ENCODE measurements at places on chromosomes 1 and 21.

DNA sequence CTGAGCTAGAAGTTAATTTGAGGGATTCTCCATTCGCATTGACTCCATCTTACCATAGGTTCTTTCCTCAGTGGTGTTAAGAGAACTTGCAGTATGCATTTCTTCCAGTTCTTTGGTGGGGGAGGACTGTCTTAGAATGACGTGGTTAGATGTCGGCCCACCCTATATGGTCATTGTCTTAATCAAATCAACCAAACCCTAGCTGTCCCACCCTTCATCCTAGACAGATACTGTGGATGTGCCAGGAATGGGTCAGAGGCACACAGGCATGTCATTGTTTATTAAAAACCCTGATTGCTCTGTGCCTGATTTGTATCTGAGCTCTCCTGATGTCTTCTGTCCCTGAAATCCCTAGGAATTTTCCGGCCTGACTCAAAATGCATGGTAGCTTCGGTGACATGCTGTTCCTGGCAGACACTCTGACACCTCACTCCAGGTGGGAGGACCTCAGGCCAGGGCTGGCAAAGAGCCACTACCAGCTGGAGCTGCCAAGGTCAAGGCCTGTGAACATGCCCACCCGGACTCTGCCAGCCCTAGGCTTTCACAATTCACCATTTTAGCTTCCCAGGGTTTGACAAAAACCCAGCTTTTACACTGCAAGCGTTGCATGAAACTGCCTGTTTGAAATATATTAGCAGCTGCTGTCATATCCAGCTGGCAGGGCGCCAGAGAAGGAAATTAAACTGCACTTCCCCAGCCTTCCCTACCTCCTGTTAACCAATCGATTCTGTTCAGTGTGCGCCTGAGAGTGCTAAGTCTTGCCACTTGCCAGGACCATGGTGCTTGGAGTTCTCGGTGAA, 134.0 kb downstream of the FAM78B start:
- DNase-seq: no peak

- DNase-seq: no peak
Observed at GRCh38 chr1:26409191-26409807, 1.3 kb upstream of the LIN28A start.

DNA sequence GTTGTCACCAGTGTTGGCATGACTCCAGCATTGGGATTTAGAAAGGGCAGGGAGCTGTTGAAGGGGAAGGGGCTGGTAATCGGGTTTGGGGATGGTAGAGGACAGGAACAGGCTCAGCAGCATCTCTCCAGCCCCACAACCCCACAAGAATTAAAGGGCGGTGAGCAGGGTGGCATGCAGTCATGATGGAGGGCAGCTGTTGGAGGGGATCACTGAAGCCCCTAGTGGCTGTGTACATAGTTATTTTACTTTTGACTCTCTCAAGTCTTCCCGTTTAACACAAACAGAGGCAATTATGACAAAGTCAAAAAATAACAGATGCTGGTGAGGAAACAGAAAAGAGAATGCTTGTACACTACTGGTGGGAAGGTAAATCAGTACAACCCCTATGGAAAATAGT, 213.8 kb downstream of the URB2 start:
- DNase-seq: no peak

DNA sequence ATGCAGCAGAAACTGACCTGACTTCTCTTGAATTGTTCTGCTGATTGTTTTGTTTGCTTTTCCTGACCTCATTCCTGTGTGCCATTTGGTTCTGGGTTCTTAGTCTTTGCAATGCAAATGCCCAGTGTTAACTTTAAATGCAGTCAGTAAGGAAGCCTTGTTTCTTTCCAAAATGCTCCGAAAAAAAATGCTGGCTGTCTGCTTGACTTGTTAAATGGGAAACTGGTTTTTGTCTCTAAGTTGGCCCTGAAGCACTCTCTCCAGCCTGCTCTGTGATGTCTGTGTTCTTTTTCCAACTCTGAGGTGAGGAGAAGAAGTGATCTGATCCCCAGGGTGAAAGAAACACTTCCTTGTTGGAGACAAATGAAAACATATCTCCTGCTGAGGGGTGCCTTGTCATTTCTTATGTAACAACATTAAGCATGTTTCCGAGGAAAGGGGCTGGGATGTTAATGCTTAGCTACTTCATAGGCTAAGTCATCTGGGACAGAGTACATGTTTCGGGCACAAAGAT, 256.3 kb upstream of the ADGRL4 start:
- DNase-seq: no peak

GRCh38 chr21:45868086-45868485, 113.5 kb upstream of the COL6A1 start:
- DNase-seq: no peak

DNA sequence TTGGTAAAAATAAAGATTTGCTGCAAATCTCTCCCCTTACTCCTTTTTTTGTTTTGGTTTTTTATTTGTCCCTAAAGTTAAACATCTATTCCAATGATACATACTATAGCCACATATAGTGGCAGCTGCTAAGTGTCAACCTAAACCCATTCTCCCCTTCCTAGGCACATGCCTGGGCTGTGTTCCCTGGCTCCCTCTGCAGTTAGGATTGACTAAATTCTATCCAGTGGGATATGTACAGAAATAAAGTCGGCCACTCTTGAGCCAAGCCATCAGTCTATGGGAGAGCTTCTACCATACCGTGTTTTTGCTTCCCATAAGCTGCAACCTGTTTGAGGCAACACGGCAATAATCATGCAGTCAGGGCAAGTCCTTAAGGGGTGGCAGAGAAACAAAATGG, 23.6 kb downstream of the MCOLN3 start:
- DNase-seq: no peak

DNA sequence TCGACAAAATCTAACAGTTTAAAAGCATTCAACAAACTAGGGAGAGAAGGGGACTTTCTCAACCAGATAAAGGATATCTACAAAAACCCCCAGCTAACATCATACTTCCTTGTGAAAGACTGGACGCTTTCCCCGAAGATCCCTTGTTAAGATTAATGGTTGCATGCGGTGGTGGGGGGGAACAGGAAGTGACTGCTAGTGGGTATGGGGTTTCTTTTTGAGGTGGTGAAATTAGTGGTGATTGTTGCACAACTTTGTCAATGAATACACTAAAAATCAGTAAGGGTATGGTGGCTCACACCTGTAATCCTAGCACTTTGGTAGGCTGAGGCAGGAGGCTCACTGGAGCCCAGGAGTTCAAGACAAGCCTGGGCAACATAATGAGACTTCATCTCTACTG, 26.9 kb upstream of the EYA3 start:
- peak; percentile 80 for DNase-seq

DNA sequence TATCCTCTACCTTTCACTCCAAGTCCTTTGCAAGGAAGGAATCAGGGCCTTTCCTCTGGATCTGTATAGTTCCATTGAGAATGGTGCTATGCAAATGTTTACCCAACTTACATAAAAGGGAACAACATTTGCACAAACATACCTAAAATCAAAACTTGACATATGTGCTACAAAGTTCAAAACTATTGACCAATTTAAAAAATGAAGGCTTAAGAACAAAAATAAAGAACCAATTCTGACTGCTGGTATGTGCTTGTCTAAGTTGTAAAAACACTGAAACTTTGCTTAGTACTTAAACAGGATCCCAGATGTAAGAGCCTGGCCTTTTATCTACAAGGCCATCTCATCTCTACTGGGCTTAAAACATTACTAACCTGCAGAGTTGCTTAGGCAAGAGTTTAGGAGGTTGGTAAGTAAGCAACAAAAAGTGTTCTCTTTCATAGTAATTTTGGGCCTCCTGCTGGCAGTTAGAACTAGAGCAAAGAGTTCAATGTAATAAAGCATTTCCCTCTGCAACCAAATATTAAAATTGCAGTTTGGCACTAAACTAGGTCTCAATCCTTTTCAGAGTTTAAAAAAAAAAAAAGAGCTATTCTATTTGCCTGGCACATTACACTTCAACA, 2.0 kb downstream of the SCMH1 start:
- peak; percentile 66 for DNase-seq

- no peak for DNase-seq
Observed at GRCh38 chr1:231694075-231694431, 67.5 kb downstream of the DISC1 start.

DNA sequence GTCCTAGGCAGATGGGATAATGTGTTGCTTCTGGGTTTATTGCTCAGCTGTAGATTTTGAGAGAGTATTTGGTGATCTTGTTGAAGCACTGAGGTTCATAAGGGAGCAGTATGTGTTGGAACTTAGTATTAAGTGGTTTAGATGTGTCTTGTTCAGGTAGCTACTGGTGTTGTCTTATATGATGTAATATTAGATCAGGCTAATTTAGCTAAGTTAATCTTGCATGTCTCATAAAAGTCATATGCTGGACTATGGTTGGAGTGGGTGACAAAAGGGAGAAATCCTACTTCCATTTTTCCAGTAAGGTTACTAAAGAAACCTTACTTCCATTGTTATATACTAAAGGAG, 196.4 kb downstream of the CLEC20A start:
- DNase-seq: no peak

GRCh38 chr1:206111271-206111927, 5.8 kb downstream of the AVPR1B start:
- no peak for DNase-seq

- no peak for DNase-seq
Observed at GRCh38 chr1:199747984-199748383, 279.5 kb upstream of the NR5A2 start.

DNA sequence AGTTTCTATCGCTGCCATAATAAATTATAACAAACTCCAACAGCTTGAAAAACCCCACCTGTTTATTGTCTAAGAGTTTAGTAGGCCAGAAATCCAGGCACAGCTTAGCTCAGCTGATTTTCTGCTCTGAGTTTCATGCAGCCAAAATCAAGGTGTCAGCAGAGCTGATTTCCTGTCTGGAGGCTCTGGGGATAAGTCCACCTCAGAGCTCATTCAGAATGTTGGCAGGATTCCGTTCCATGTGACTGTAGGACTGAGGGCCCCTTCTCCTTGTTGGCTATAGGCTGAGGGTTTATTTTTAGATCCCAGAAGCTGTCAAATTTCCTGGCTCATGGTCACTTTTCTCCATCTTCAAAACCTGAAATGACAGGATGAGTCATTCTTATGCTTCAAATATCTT, 91.6 kb upstream of the CHODL start:
- DNase-seq: no peak

GRCh38 chr1:154855186-154855851, 14.8 kb downstream of the KCNN3 start:
- DNase-seq: no peak

GRCh38 chr1:159960721-159961381, 6.8 kb upstream of the SLAMF9 start:
- DNase-seq: no peak

GRCh38 chr1:84968101-84968500, 28.8 kb downstream of the MCOLN2 start:
- no peak for DNase-seq

DNA sequence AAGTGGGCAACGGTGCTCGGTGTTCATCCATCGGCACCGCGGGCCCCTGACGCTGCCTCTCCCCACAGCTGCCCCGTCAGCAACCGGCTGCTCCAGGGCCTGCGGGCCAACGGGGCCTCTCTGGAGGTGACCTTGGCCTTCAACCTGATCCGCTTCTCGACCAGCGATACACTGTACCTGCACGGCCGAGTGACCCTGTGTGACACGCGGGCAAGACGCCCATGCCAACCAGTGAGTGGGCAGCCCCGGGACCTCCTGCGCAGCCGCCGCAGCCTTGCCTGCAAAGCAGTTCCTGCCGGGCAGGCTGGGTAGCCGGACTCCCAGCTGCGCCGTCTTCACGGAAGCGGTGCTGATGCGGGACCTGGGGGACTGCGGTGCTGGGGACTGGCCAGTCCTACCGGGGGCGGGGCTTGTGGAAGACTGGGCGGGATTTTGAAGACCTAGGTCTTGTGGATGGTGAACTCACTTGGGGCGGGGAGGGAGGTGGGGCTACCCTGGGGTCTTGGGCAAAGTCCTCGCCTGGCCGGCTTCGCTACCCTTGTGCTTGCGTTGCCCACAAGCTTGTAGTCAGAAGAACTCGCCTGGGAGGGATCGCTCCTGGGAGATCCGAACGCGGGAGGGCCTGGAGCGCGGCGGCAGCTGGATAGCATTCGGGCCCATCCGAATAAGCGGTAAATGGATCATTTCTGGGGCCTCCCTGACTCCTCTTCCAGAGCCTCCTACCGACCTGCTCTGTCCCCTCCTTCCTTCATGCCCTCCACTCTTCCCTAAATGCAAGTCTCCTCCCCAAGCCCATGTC, 8.8 kb upstream of the CEP85 start:
- no peak for DNase-seq

DNA sequence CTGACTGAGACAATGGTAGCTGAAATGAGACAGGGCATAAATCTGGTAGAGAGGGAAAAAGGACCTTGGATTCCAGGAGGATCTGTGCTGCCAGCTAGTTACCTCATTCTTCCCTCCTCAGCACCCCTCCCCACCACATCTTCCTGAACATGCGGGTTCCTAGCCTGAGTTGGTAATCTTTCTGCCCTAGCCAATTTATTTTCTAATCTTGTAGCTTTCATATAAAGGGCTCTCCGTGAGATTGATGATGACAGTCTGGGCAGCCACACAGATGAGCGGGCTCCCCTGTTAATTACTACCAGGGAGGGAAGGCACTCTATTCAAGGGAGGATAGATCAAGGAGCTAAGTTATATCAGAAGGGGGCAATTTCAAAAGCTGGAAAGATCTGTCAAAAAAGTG, 20.2 kb downstream of the ARHGEF11 start:
- DNase-seq: no peak

DNA sequence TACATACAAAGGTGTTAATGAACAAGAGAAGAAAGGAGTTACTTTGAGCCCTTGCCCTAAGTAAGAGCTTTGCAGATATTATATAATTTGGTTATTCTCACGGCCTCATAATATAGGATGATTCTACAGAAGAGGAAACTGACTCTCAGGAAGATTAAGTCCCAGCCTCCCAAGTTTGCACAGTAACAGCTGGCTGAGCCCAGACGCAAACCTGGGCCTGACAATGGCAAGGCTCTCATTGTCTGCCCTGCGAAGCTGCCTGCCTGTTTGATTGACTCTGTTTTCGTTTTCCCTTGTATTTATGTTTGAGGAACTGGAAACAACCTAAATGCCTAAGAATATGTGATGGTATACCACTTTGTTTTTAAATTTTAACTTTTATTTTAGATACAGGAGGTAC, 76.2 kb upstream of the PGBD5 start:
- DNase-seq: no peak

GRCh38 chr1:50742523-50742922, 217.5 kb downstream of the FAF1 start:
- no peak for DNase-seq

DNA sequence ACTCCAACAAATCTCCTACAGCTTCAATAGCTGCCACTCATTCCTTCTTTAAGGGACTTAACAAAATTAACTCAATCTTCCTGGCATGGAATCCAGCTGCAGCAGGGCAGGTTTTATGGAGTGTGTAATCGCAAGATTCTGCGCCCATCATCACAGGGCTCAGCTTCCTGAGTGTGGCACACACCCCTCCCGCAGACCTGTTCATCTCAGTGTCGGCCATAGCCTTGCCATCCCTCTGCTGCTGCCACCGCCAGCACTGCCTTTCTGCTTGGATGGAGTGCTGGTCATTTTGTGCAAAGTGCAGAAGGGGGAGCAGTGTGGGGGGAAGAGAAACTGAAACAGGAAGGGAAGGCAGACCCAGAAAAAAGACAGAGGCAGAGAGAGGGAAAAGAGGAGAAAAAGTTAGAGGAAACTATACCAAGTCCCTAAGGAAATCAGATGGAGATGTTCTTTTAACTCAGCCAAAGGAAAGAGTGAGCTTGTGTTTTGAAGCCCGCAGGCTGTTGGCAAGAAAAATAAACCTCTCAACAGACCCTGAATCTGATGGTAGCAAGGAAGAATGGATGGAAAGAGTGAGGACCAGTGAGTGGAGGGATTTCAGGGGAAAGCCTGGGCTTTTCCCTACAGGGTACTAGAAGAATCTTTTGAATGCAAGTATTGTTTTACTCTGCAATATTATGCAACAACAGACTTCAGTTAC, 324.2 kb downstream of the SEC16B start:
- no peak for DNase-seq

Measured in Kasumi-1 (cell line).